ENCODE measurements at places on chromosomes 4 and X.

DNA sequence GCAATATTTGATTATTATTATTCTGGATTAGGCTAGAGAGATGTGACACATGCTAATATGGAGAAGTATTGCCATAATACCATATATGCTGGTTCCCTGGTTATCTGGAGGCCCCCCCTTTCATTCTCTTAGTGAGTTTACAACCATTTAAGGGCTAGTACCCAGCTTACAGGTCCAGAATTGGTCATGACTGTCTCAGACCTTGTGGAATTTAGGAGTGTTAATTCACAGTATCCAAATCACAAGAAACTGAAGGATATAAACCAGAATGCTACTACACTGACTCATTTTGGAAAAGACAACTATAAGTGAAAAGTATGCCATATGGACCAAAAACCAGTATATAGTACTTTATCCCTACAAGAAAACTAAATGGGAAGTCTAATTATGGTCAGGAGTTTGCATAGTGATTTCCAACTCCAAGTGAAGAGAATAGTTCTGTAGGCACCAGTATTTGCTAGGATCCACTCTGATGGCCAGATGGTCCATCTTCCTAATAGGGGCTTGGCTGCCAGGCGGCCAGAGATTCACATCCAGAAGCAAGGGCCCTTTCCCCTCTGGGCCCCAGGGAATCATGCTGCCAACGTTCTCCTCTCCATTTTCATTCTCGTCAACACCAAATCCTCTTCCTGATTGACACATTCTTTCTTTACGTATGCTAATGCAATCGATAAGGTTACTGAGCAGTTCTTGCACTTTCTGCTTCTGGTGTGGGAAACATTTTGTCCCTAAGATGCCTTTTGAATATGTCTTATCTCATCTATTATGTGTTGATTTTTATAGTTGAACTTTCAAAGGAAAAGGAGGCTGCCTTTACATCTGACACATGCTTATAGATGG lies 123.6 kb downstream of the SHROOM3 start:
- no peak for DNase-seq

DNA sequence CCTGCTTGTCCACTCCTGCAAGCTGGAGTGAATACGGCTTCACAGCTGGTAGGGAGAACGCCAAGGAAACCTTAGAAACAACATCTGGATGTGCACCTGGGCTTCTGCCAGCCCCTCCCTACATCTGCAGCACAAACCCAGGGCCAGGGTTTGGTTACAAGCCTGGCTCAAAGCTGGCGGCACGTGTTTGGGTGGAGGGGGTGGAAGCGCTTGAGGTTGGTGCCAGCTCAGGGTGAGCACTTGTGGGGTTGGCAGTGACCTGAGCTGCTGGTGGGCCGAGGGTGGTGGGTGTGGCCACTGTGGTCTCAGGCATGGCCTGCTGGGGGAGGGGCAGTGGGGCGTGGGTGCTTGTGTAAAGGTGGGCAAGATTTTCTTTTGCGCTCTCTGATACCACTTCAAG lies 15.6 kb downstream of the ELF4 start:
- DNase-seq: no peak

DNA sequence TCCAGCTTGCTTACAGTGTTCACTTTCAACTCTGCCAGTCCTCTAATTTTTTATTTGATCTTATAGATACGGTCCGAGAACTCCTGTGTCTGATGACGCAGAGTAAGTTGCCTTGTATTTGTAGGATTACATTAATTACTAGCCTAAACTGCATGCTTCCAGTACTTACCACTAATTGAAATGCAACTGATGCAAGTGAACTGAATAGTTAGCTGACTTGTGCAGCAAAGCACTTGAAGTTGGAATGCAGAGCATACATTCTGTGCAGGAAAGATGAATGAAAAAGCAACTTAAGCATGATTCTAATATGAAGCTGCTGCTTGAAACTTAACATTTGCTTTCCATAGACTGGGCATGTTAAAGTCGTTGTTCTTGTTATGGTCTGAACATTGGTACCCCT lies 100.9 kb downstream of the LIMCH1 start:
- no peak for DNase-seq

DNA sequence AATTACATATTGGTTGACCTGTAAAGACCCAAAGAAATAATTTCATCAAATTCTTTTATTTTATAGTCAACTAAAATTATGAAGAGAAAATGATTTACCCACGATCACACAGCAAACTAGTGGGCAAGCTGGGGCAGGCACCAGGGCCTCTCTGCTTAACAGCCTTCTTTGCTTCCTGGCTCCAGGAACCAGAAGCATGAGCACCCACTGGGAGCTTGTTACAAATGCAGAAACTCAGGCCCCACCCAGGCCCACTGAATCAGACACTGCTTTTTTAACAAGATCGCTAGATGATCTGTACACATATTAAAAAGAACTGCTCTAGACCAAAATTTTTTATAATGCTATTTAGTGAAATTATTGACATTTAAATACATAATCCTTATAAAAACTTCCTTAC lies 95.0 kb downstream of the GEMIN8 start:
- no peak for DNase-seq

- DNase-seq: no peak
Observed at GRCh38 chr4:185332575-185333464, 62.9 kb downstream of the LRP2BP start.

DNA sequence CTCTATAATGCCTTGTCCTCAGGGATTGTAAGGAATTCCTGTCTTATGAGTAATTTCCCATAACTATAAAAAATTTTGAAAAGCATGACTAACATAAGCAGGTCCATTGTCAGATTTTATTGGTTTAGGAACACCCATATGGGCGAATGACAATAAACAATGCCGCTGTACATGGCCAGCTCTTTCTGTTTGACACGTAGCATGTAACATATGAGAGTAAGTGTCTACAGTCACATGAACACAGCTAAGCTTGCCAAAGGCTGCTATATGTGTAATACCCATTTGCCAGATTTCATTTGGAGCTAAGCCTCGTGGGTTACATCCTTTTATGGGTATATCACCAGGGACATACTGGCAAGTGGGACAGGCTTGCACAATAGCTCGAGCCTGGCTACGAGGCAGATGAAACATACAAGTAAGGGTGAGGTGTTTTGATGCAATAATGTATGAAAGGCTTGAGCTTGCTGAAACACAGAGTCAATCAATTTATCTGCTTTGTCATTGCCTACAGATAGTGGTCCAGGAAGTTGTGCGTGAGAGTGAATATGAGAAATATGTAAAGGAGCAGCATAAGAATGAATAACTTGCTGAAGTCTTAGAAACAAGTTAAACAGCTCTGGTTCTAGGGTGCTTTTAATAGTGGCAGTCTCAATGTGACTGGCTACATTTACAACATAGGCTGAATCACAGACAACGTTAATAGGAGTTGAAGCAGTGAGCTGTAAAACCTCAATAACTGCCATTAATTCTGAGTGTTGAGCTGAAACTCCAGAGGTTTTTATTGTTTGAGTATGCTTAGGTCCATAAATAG lies 67.4 kb upstream of the UGT2B10 start:
- DNase-seq: no peak

DNA sequence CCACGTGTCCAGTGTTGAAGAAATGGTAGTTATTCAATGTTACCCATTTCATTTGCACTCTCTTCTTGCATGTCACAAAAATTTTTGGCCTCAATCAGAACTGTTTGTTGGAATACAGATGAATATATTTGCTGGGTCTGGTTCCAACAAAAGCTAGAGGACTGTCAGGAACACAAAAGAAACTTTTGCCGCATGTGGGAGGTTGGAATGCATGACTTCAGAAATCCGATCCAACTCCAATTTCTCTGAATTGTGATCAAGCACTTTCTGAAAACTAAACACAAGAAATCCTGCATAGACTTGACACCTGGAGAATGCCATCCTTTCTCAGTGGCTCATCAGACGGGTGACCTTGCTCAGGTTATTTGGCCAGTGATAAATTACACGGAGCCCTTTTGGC lies 15.4 kb downstream of the SETD7 start:
- no peak for DNase-seq

- no peak for DNase-seq
Observed at GRCh38 chrX:136586386-136586785, 54.4 kb downstream of the VGLL1 start.

- DNase-seq: no peak
Observed at GRCh38 chr4:11223311-11223710, 205.4 kb downstream of the HS3ST1 start.

DNA sequence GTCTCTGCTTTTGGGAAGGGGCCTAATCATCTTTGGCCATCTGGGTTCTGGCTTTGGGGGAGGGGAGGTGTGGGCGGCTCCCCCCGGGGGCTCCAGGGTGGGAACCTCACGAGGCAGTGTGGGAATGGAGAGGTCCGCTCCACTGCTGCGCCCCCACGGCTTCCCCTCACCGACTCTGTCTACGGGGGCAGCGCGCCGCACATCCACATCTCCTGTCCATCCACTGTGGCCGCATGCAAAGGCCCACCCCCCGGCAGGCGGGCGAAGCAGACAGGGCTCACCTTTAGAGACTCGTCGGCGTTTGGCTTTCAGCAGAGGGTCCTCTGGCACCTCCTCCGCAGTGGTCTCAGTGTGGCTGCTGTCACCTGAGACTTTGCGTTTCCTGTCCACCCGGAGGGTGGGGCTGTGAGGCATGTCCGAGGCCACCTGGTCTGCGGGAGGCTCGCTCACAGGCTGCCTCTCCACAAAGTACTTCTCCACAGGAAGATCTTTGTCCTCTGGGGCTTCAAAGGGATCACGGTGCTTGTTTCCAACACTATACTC lies 33.6 kb downstream of the BCOR start:
- no peak for DNase-seq

DNA sequence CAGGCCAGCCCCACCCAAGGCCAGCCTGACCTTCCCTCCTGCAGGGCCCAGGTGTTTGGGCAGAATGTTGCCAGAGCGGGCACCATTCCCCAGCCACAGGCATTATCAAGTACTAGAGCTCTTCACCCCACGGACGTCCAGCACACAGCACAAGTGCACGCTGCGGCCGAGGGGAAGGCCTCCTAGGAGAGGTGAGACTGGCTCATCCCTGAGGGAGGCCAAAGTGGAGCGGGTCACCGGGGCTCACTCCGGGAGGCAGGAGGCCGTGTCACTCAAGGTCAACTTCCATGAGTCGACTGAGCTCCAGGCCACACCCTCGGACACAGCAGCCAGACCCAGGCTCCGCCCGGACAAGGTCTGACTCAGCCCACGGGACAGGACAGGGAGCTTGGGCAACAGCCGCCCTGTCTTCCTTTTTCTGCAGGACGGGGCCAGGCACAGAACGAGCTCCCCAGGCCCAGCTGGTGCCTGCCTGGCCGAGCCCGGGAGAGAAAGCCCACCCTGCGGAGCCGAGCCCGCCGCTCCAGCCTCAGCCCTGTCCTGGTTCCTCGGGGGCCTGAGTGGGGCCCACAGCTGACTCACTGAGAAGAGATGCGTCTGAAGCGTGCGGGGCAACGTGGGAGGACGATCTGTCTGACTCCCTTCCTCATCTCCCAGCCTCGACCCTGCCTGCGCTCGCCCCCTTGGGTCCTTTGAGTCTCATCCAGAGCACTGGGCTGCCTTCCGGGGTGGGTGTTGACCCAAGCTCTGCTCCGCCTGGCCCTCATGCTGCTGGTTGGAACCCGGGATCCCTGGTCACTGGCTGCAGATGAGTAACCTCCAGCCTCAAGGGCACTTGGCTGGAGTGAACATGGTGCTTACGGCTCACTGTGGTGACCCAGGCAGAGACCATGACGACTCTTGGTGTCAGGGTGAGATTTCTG lies 1.6 kb downstream of the SLC49A3 start:
- no peak for DNase-seq

DNA sequence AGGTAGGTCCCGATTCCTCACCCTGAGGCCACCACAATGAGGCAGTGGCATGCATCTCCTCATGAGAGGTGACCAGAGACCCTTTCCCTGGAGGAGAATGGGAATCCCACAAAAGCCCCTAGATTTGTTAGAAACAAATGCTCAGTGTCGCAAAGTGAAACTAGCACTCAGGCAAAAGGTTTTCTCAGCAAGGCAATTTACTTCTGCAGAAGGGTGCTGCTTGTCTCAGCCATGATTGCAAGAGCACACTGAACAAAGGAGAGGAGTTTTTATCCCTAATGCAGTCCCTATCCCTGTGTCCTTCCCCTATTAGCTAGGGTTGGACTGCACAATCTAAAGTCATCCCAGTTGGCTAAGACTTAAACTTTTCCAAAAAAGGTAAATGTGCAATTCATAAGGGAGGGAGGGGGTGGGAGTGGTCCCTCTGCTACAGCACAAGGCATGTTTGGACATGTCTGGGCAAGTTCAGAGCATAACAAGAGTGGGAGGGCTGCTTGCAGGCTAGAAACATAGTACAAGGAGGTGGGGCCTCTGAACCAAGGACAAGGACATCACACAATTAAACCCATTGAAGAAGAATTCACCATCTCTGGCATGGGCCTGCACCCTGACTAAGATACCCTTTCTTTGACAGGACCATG lies 185.3 kb downstream of the CCNG2 start:
- DNase-seq: no peak

DNA sequence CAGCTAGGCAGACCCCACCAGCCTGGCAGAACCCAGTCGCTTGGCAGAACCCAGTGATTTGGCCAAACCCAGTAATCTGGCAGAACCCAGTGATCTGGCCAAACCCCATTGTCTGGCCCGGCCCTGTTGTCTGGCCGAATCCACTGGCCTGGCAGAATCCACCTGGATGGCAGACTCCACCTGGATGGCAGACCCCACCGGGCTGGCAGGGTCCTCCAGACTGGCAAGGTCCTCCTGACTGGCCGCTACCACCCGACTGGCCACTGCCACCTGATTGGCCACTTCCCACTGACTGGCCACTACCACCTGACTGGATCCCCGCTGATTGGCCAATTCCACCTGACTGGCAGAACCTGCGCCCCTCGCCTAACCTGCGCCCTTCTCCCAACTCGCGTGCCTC lies 3.2 kb downstream of the MAGED1 start:
- DNase-seq: no peak

GRCh38 chrX:79081895-79082512 lies 62.5 kb upstream of the GPR174 start:
- no peak for DNase-seq

DNA sequence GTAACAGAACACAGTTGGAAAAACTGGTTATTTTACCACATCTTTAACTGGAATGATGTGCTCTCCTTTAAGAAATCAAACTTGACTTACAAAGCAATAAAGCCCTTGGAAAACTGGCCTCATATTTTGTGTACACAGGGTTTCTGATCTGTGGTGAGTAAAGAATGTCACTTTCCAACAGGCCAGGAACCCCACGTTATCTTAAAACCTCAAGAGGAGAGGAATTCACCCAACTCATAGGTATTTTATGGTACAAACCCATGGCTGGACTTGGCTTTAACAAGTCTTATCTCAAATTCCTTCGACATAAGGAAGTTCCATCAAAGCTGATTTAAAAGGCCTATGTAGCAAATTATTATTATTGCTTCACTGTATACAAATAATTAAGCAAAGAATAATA lies 1735.1 kb downstream of the PCDH7 start:
- no peak for DNase-seq

- no peak for DNase-seq
Observed at GRCh38 chr4:25811374-25811690, 51.5 kb downstream of the SEL1L3 start.

- no peak for DNase-seq
Observed at GRCh38 chrX:68935362-68935761, 106.5 kb downstream of the EFNB1 start.

GRCh38 chr4:7673121-7673520 lies 238.4 kb upstream of the PSAPL1 start:
- DNase-seq: no peak

- no peak for DNase-seq
Observed at GRCh38 chr4:66351761-66352160, 681.5 kb upstream of the EPHA5 start.

Measured in T-helper 2 cell treated with Interferon-gamma antibody and Interleukin-4, amounts not matched to agents 5 μg/mL and 100 μg/mL, for 36 hours (primary cell).